Psoas muscle (tissue), 8 donors: ENCODE measurements at places on chromosomes 13 and 19. TPM values are rescaled to one million over a fixed set of nuclear protein-coding genes. Genes with fewer than 3 reads are reported as not detected.
A peak's percentile ranks its signal among the peaks of the same experiment; 100 is the strongest.

GRCh38 chr19:46614114-46614722, 10.7 kb downstream of the PTGIR start:
- DNase-seq, result peak; percentile 90

TMEM221 gene
- polyA plus RNA-seq, result 0.04 TPM

DNA sequence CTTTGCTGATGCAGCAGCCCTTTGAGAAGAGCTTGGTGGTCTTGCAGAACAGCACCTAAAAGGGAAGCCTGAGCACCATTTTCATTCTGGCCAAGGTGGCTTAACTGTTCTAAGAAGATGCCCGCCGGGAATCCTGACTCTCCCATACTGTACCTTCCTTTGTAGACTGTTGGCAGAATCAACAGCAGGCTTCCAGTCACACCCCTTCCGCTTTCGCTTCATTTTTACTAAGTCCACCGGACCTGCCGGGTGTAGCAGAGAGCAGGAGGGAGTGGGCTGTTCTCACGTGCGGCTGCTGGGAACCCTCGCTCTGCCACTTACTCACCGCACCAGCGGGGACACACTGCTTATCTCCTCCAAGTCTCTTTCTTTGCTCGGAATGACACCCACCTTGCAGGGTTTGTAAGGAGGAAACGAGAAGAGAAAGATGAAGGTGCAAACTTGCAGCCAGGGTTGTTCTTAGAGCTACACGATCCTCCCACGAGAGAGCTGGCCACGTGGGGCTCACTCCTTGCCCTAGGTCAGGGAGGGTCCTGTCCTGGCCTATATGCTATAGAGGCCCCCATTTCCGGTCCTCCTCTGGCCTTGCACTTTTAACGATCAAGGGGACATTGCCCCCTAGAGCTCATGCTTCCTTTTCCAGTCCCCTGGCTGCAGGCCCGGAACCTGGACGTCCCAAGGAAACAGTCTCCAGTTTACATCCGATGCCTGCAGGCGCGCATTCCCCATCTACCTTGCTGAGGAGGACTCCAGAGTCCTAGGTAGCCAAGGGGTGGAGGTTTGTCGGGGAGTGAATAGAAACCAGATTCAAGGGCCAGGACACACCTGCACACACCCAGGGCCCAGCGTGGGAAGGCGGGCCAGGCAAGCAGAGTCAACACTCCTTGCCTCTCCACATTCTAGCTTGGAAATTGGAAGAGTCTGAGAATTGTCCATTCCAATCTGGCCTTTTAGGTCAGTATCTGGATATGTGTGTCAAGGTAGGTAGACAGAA, 453.6 kb downstream of the IRS2 start:
- no peak for DNase-seq

DNA sequence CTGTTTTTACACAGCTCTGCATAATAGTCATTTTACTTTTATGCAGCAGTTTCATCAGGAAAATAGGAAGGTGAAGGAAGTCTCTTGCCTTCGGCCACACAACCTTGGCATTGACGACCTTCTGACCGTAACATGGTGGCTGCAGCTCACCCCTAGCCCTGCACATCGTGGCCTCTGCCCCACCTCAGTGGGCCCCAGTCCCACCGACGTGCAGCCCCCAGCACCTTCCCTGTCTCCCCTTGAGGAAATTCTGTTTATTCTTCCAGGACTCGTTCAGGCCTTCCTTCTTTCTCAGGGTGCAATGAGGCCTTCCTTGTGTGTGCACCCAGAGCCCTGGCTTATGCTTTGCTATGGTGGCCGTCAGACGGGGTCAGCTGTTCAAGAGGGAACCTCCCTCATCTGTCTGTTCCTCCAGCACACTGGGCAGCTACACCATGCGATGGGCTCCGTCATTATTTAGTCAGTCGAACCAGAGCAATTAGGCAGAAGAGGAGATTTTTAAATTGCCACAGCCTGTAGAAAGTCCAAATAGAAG, 33.3 kb downstream of the TMEM255B start:
- peak; percentile 31 for DNase-seq

DNA sequence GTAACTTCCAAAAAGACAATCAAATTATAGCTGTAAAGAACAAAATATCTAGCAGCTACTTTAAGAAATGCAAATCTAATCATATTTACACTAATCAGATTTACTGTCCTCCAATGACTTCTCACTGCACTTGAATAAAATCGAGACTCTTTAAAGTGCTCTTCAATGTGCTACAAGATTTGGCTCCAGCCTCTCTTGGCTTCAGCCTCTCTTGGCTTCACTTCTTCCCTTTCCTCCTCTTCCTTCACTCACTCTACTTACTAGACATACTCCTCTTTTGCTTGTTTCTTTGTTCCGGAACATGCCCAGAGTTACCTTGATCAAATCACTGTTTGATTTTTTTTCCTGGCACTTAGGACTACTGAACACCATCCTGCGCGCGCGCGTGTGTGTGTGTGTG, 495.4 kb downstream of the LMO7 start:
- DNase-seq, result no peak

- no peak for DNase-seq
Measured at GRCh38 chr19:28706693-28707092, 506.3 kb downstream of the UQCRFS1 start.

DNA sequence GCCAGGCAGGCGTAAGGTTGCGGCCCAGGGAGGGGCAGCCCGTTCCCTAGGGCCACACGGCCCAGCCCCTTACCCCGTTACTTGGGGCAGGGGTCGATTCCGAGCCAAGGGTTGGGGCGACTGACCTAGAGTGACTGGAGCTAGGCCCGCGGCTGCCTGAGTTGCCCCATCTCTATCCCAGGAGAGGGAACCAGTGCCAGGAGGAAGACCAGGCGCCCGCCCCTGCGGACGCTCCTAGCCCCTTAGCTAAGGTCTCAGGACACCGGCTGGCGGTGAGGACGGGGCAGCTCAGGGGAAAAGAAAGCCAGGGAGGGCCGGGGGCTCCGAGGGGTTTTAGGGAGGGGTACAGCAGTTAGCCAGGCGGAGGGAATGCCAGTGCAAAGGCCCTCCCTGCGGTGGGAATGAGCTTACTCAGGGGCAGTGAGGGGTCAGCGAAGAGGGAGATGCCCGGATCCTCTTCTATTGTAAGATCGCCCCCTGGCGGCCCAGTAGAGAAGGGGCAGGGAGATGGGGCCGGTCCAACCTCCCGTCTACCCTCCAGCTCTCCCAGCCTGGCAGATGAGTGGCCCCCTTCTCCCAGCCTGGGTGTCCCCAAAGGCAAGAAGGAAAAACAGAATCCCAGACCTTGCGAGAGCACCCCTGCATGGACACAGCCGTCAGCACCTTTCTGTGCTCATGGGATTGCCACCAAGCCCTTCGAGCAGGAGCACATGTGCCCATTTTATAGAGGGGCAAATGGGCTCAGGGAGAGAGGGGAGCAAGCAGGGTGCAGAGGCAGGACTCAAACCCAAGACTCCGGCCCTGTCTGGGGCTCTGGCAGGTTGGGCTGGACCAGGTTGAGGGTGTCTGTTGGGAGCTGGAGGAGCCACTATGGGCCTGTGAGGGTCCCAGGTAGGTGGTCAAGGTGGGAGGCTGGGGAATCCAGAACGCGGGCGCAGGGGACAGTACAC, 16.3 kb downstream of the CILP2 start:
- DNase-seq, result no peak

PRRG2 gene
- 1.4 TPM for polyA plus RNA-seq

GRCh38 chr13:39052944-39053343, 14.7 kb downstream of the NHLRC3 start:
- DNase-seq, result no peak

TSSK6 gene
- 1.4 TPM for polyA plus RNA-seq

DNA sequence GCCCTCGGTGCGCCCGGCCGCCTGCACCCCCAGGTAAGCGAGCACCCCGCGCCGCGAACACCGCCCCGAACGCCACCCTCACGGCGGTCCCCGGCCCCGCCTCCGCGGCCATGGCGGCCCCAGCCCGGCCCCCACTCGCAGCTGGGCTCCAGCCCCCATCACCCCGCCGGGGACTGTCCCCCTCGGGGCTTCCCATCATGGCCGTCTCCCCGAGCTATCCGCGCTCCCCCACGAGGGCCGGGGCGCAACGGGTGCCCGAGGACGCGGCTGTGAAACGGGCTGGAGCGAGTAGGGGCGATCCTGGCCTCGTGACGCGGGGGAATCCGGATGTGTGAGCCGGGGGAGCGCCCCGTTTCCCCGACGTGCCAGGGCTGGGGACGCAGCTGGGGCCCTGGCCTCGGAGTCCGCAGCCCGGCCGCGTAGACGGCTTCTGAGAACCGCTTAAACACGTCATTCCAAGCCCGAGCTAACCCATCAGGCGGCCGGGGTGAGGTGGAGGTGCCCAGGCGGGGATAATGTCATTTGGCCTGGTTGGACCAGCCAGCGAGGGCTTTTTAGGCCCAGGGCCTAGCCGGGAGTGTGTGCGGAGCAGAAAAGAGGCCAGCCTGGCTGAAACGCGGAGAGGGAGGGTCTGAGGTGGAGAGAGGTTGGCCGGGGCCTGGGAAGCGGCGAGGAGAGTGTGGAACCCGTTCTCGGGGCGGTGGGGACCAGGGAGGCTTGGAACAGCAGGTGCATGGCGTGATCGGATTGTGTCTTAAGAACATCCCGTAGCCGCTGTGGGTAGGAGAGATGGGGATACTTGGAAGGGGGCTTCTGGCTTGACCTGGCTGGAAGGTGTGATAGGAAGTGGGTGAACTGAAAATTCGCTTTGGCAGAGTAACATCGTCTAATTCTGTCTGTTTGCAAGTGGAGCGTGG, 550 bp downstream of the CERS4 start:
- DNase-seq, result peak; percentile 66

- no peak for DNase-seq
Measured at GRCh38 chr13:48908381-48909055, 67.2 kb upstream of the FNDC3A start.

DNA sequence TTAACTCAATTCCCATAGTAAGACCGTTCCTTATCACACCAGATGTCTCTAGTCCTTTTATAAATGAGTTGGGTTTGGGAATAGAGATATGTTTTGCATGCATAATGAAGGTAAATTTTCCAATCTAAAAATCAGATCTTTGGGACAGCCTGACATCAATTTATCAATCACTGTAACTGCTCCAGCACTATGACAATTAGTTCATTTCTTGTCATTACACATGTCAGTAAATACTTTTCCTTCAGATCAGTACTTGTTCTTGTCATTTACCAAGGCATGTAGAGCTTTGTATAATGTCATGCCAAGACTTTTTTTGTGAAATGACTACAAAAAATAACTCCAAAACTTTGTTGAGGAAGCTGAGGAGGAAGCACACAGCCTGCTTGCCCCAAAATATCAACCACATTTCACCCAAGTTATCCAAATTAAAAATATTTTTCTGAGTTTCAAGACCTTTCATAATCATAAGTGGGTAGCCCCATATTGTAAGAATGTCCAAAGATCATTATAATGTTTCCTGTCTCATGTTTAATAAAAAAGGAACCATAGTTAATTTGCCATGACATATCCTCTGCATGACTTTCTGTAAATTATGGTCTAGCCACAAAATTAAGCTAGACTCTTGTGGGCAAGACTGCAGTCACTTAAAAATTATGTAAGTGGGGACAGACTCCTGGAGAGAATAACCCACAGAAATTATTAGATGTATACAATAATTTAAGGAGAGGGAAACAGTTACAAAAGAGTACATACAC, 586.8 kb downstream of the TBC1D4 start:
- DNase-seq, result no peak

DNA sequence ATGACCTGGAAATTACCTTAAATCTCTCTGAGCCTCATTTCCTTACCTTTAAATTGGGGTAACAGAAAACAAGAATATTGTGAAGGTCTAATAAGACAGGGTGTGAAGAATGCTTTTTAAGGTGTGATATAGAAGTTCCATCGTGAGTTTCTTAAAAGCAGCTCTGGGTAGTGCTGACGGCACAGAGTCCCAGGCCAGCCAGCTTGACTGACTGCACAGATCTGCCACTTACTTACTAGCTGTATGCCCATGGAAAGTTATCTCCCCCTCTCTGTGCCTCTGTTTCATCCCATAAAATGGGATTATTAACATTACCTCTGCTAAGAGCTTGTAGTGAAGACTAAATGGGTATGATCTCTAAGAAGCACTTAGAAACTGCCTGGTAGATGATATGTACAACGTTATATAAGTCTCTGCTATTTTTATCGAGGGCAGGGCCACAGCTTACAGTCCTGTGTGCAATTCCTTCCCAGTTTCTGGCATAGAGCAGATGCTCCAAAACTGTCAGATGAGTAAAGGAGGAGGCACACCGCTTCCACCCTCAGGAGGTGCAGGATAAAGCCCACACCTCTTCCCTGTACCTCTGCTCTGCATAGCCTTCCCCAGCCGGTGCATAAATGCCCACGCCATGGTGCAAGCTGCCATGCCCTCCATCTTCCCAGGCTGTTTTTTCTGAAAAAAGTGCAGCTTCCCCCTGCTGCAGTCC, 99.6 kb downstream of the MBNL2 start:
- peak; percentile 48 for DNase-seq

DNA sequence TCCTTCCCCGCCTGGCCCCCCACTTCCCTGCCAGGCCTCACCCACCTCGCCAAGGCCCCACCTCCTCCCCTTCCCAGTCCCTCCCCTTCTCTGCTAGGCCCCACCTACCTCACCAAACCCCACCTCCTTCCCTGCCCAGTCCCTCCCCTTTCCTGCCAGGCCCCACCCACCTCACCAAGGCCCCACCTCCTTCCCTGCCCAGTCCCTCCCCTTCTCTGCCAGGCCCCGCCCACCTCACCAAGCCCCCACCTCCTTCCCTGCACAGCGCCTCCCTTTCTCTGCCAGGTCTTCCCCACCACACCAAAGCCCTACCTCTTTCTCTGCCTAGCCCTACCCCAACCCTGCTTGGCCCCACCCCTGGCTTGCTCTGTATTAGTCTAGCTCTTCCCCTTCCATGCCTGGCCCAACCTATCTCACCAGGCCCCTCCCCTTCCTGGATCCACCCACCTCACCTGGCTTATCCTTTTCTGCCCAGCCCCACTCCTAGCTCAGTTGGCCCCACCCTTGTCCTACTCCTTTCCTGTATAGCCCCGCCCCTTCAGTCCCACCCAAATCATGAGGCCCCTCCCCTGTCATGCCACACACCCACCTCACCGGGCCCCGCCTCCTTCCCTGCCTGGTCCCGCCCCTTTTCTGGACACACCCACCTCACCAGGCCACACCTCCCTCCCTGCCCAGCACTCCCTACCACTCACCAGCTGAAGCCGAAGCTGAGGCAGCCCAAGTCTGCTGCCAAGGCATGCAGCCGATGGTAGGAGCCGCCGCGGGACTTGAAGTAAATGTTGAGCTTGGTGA, 16.2 kb downstream of the CERS1 start:
- no peak for DNase-seq

MAN2B1 gene
- 17.8 TPM for polyA plus RNA-seq

- no peak for DNase-seq
Measured at GRCh38 chr19:50003254-50003788, 21.9 kb downstream of the VRK3 start.

- DNase-seq, result no peak
Measured at GRCh38 chr19:9702186-9702585, 27.3 kb upstream of the ZNF562 start.
